ENCODE measurements at places on chromosomes 3 and 15.

- no peak for DNase-seq
Observed at GRCh38 chr3:60202052-60202726, 1049.1 kb downstream of the FHIT start.

DNA sequence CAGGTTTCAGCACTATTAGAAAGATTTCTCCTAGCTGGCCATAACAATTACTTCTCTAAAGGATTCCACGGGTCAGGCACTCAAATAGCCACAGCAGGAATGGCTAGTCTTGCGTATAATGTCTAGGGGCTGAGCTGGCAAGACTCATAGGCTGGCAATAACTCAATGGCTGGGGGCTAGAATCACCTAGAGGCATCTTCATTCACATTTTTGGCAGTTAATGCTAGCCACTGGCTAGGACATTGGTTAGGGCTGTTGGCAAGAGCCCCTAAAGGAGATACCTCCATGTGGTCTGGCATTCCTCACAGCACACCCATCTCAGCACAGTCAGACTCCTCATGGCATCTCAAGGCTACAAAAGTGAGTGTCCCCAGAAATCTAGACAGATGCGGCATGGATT lies 6.2 kb downstream of the SUSD5 start:
- no peak for DNase-seq

DNA sequence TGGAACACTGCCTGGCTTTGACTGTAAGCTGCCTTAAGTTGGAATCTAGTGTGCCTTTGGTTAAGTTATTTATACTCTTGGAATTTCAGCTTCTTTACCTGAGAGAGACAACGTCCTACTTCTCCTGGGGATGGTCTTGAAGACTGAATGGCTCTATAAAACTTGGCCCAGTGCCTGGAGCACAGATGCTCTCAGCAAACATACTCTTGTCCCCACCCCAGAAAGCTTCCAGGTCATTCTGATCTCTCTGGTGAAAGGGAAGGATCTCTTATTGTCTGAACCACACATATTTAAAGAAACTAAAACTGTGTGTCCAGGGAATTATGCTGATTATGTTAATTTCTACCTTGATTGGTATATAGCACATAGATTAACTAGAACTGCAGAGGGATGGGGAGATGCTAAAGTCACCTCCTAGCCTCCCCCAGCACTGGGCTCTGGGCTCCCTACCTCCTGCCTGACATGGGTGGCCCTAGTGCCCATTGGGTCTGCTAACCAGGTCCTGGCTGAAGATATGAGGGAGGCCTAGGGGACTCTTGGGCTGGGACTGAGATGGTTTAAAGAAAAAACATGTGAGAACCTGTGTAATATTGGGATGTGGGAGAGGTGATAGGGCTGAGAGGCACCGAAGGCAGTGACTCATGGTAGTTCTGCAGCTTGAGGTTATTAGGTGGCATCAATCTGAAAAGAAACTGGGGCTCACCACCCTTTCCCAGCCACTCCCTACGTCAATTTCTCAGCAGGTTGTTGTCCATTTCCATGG lies 171.0 kb downstream of the RPLP1 start:
- no peak for DNase-seq

DNA sequence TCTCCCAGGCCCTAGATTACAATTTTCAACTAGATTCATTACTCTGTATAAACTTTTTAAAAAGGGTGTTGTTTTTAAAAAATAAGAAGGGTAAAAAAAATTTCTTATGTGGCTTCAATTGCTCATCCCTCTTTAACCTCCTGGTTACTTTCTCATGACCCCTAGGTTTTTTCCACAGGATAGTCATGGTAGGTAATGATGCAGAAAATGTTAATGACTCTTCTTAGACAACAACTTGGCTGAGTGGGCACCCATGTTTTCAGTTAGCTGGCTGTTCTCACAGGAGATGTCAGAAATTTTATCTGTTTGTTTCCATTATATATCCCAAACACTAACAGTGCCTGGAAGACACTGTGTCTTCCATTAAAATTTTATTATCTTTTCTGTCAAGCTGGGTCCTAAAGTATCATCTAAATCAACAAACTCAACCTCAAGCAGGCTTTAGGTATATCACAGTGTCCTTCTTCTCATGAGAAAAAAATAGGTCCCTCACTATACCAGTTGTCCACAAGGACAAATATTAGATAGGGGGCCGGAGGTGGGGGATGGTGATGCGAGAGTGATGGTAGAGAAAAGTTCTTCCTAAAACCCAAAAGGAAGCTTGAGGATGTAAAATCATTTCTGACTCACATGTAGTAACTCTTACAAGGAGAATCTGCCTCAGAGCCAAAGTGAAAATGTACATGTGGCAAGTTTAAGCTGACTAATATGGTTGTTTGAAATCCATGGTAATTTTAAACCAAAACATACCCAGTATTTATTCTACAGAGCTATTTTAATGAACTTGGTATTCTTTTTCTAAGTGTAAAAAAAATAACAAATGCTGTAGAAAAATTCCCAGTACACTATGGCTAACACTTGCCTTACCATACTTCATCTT lies 43.3 kb downstream of the PLOD2 start:
- no peak for DNase-seq

DNA sequence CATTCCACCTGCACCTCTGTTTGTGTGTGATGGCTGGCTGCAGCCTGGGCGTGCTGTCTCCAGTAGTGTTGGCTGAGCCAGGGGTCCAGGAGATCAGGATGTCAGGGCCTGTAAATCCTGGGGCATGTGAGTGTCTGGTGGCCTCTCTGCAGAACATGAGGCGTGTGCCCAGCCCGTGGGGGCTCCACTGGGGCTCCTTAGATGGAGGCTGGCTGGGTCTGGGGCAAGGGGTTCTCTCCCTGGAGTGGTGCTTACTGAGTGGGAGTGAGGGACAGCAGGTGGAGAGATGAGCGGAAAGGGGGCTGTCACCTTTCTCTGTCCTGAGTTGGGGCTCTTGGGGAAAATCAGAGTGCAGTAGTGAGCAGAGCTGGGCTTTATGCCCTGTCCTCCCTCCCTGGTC lies 152.2 kb downstream of the CHDH start:
- DNase-seq: no peak

- no peak for DNase-seq
Observed at GRCh38 chr15:43361313-43361903, 9.4 kb downstream of the ZSCAN29 start.

GRCh38 chr3:181808053-181808452 lies 96.3 kb downstream of the SOX2 start:
- no peak for DNase-seq

GRCh38 chr15:31869686-31870307 lies 160.5 kb upstream of the CHRNA7 start:
- no peak for DNase-seq

DNA sequence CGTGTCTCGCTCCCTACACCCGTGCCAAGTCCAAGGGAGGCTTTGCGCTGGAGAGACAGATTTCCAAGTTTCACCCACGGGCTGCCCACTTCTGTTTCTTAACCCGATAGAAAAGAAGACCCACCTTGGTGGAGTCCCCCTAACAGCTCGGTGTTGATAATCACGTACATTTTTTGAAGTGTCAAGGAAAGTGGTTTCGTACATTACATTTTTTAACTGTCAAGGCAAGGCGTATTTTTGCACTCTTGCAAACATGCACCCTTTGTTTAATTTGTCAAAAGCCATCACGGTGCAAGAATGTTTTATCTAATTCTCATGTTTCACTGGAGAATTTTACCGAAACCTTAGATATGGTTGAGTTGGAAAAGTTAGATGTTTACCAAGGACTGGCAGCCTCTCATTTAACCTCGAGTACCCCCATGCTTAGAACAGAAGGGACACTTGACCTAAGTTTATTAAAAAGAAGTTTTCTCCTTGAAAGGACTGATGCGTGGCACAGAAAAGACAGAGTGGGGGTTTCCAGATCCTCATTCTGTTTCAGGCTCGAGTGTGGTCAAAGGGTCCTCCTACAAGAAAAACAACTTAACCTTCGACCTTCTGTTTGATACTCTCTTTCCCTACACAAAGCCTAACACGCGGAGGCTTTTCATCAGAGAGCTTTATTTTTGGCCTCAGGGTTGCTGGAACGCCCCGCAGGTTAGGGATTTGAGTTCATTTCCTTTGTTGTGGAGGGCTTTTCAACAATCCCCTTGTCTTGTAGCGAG lies 882 bp downstream of the GXYLT2 start:
- DNase-seq: no peak

GRCh38 chr3:52791366-52791765 lies 3.2 kb upstream of the ITIH3 start:
- no peak for DNase-seq

DNA sequence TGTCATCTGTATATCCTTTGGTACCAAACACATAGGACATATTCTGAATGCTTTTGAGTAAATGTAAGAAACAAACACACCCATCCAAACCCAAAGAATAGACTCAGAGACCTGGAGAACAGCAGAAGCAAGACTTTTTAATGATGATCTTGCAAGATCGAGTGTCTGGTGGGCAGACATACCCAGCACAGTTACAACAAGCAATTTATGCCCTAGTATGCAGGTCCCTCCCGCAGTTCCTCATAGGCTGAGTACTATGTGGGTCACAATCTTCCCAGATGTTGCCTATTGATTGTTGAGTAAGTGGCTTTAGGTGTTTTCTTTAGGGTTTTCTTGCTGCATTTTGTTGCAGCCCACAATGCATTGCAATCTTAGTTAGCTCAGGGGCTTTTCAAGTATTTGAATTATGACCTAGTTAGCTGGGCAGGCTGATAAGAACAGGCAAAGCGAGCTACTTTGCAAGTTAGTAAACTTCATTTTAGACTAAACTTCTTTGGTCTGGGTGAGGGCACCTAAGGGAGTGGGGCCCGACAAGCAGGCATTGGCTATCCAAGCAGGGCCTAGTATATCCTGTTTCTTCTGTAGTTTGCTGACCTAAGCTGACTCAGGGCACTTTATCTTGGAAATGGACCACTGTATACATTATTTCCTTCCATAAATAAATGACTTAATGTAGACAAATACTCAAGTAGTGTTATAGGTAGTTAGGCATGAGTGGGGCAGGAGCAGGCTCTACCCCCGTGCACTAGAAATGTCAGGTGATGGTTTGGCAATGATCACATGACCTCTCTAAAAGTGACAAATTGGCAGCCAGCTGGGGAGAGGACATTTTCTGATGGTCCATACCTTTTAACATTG lies 87.3 kb upstream of the LIPC start:
- no peak for DNase-seq

DNA sequence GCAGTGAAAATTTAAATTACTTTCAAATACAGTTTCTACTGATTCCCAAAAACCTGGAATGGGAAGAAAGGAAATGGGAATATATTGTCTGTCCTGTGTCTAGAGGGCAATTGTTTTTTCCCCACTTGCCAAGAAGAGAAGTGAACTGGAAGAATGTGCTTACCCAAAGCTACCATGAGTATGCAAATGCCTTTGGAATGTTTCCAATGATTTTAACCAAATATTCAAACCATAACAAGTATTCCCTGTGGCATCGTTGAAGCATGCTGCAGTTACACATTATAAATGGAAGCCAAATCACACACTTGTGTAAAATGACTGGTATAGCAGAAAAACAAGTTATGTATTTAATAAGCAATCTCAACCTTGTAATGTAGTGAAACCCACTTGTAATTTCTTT lies 368.2 kb downstream of the GBE1 start:
- no peak for DNase-seq

DNA sequence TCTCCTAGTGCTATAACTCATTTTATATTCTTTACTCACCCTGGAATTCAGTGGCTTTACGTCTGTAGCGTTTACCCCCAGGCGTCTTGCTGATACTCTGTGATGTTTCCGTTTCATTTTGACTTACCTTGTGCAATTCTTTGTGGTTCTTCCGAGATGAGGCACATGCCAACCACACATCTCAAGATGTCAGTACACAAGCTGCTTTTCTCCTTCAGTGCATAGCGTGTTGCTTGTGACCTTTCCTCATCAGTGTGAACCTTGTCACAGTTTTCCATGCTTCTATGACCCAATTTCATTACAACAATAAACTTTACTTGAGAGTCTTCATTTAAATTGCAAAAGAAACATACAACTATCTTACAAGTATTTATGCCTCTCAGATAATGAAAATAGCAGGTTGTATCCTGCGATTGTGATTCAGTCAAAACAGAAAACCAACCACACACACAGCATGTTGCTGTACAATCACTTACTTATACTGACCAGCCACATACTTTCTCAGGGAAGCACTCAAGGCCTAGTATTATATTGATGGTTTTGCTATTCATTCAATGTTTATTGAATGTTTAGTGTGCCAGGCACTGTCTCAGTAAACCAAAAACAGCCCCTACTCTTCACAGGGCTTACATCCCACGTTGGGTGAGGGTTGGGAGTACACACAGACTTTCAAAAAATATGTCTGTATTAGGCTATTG lies 4.6 kb upstream of the TBL1XR1 start:
- DNase-seq: peak; percentile 7

DNA sequence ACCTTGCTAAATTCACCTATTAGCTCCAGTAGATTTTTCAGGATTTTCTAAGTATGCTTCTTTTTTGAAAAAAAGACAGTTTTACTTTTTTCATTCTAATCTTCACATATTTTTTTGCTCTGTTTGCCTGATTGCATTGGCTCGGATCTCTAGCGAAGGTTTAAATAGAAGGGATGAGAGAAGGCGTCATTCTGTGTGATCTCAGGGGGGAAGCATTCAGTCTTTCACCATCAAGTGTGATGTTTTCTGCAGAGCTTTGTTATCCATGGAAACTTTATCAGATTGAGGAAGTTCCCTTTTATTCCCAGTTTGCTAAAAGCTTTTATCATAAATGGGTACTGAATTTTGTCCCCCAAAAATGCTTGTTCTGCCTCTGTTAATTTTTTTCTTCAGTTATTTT lies 120.3 kb downstream of the LRRK1 start:
- no peak for DNase-seq

GRCh38 chr15:69159805-69160140 lies 662 bp upstream of the GLCE start:
- no peak for DNase-seq

DNA sequence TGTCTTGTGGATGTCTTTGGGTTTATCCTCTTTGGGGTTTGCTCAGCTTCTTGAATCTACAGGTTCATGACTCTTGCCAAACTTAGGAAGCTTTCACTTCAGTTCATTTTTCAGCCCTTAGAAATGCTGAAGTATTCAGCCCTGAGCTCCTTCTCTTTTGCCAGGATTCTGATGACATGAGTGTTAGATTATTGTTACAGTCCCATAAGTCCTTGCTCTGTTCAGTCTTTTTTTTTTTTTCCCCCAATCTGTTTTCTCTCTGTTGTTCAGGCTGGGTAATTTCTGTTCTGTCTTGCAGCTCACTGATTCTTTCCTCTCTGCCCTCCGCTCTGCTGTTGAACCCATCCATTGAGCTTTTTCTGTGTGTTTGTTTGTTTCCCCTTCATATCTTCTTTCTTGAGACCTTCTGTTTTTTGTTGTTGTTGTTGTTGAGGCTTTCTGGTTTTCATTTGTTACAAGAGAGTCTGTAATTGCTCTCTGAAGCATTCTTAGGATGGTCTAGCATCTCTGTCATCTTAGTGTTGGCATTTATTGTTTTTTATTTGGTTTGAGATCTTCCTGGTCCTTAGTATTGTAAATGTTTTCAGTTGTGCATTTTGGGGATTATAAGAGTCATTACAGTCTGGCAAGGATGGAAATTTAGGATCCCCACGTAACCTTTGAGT lies 18.4 kb downstream of the LRCH3 start:
- no peak for DNase-seq

- no peak for DNase-seq
Observed at GRCh38 chr3:116288485-116288884, 156.8 kb downstream of the LSAMP start.

- DNase-seq: no peak
Observed at GRCh38 chr15:61938249-61938648, 122.0 kb downstream of the VPS13C start.
